ENCODE measurements at places on chromosomes 11 and 22. TPM values are rescaled to one million over a fixed set of nuclear protein-coding genes. Genes with fewer than 3 reads are reported as not detected.
A peak's percentile ranks its signal among the peaks of the same experiment; 100 is the strongest.

Gene PANX3
- not detected for polyA plus RNA-seq

DNA sequence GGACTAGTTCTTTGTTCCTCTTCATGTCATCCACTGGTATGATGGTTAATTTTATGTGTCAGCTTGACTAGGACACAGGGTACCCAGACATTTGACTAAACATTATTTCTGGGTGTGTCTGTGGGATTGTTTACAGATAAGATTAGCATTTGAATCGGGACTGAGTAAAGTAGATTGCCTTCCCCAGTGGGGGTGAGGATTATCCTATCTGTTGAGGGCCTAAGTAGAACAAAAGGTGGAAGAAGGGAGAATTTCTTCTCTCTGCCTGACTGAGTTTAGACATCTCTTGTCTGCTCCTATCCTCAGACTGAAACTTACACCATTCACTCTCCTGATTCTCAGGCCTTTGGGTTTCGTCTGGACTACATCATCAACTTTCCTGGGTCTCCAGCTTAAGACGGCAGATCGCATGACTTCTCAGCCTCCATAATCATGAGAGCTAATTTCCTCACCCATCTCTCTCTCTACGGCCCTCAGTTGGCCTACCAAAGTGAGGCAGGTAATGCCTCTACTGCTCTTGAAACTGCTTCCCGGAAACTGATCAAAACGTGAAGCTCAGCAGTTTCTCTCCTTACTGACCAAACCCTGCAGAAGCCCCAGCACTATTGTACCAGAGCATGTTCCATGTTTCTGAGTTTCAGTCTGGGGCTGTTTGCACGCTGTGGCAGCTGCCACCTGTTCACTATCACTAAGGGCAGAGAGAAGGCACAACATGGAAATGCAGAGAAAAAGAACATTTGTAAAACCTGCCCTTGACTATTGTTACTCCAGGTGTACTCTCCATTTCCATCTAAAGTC, 95.4 kb downstream of the NXPE2 start:
- DNase-seq = no peak

Gene TMEM184B
- 29.7 TPM for polyA plus RNA-seq

- peak; percentile 36 for DNase-seq
These were observed 81.1 kb upstream of the WNT7B start for GRCh38 chr22:46058091-46058420.

- peak; percentile 61 for DNase-seq
These were observed 49.1 kb upstream of the A4GALT start for GRCh38 chr22:42769574-42770447.

GRCh38 chr22:49301398-49302149, 526.1 kb downstream of the BRD1 start:
- no peak for DNase-seq

GRCh38 chr11:104661471-104661870, 236.8 kb downstream of the CASP12 start:
- DNase-seq = no peak
